ENCODE measurements at places on chromosomes 7 and 10.

- no peak for DNase-seq
Observed at GRCh38 chr7:80677629-80678028, 39.2 kb downstream of the CD36 start.

DNA sequence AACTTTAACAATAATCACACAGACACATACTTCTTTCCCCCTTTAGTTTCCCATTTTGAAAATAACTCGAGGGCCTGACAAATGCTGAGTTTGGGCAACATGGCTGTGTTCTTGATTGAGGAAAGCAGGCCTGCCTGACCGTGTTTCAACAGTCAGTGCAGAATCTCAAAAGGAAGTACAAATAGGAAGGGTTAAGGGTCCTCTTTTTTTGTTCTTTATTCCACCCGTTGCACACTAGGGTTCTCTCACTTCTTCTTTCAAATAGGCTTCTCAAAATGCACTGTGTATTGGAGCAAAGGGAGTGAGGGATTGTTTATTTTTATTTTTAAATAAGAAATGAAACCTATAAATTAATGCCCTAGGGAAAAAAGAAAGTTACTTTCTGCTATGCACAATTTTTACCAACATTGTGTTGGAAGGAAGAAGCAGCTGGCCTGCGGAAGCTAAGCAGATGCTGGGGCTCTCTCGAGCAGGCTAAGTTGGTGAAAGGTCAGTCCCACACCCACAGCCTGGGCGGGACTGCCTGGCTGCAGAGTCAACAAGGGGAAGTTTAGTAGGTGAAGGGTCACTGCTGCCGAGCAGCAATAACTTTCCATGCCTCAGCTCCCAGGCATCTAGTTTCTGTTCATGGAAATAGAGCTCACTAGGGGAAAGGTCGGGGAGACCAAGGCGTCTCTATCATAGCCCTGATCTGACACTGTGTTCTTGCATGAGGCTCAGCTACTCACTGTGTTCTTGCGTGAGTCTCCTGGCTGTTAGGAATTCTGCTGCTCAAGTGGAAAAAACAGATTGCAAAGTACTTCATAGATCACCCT, 12.2 kb upstream of the PDK4 start:
- DNase-seq = peak; percentile 86

- DNase-seq = no peak
Observed at GRCh38 chr10:99676895-99677294, 17.6 kb downstream of the ENTPD7 start.

DNA sequence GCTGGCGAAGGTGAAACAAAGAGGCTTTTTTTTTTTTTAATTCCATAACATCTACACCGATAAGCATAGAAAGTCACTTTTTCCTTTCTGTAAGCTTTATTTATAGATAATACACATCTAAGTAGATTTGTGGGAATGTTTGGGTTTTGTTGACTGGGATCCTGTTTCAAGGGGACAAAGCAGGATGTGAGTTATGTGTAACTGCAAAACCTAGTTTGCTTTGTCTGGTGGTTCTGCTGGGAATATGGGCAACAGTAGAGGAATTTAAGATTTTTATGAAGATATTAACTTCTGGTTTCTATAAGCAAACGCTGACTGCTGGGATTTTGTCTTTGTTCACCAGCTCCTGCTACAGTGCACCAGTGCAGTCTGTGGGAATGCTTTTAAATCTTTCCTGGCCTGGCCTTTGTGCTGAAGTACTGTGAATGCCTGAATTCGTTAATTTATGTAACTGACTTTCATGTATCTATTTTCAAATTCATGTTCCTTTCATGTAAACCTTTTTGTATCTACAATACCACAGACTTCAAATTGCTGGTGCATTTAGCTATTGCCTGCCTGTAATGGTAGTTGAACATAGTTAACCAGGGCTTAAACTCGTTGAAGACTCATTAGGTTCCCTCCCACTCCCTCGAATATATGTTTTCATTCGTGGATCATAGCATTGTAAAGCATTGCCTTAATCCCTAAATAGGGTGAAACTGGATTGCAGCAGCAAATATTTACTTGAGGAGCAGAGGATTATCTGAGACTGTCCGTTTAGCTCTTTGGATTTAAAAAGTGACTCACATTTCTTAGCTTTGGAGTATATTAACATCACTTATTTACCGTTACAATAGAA, 1.5 kb downstream of the KLHL7 start:
- peak; percentile 15 for DNase-seq

- peak; percentile 74 for DNase-seq
Observed at GRCh38 chr7:149147752-149148653, 750 bp downstream of the ZNF398 start.

- DNase-seq = peak; percentile 55
Observed at GRCh38 chr7:116984917-116985316, 31.6 kb downstream of the ST7 start.

GRCh38 chr7:30214651-30215137, 69.7 kb upstream of the ZNRF2 start:
- DNase-seq = no peak

- no peak for DNase-seq
Observed at GRCh38 chr7:15816835-15817426, 130.4 kb upstream of the MEOX2 start.

- no peak for DNase-seq
Observed at GRCh38 chr10:113278221-113278620, 274.6 kb upstream of the HABP2 start.

- DNase-seq = no peak
Observed at GRCh38 chr7:55400191-55400590, 35.1 kb downstream of the LANCL2 start.

DNA sequence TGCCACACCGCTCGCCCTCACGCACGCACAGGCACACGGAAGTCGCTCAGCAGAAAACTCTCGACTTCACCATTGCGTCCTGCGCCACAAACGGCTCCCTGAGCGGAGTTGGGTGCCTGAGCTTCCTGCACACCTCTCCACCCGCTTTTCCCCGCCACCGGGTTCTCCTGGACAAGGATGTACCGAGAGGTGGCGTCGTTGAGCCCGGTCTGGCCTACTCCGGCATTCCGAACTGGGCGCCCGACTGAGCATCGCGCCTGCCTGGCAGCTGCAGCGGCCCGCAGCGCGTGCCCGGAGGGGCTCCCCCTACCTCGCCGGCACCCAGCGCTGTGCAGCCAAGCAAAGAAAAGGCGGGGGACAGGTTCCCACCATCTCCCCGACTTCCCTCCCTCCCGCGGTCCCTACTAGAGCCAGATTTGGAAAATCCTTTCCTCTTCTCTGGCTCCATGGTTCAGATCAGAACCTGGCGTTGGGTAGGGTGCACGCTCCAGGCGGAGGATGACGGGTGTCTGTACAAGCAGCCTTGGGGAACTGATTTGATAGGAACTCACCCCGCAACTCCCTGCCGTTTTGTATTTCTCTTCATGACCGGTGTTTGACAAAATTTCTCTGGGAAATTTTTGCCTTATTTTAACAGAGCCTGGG, 1.7 kb downstream of the SORCS3 start:
- DNase-seq = no peak

- DNase-seq = no peak
Observed at GRCh38 chr10:69453795-69454194, 2.5 kb downstream of the TSPAN15 start.

DNA sequence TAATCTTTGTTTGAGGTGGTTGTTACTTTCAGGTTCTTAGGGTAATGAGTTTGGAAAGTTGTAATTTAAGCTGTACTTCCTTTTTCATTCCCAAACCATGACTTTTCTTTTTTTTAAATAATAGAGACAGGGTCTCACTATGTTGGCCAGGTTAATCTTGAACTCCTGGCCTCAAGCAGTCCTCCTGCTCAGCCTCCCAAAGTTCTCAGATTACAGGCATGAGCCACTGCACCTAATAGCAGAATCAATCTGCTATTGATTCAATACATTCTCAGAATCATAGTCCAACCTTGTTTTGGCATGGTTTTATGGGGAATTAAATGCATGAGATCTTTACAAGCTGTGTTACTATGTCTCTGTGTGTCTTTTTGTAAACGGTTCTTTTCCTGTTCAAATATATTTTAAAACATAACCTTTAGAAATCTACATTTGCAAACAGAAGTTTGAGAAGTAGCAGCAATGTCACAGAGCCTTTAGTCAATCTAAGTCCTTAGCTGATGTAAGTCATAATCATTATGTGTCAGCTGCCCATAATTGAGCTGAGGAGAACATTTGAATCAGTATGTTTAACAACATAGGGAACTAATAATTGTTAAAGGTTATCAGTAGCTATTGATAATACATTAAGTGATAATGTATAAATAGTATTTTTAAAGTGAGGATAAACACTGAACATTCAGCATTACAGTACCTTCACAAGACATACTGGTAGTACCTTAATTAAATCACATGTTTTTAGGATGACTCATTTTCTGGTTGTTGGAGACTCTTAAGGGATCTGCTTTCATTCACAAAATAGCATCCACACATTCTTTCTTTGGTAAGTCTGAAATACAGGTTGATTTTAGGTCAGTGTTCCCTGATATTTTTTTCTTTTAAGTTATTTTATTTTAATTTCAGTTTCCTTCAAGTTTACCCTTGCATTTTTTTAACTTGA, 8.8 kb downstream of the INPP5F start:
- DNase-seq = no peak

- peak; percentile 77 for DNase-seq
Observed at GRCh38 chr10:71725998-71726579, 6.5 kb upstream of the C10orf105 start.

GRCh38 chr7:82481499-82482097, 38.0 kb upstream of the CACNA2D1 start:
- DNase-seq = peak; percentile 28

- DNase-seq = peak; percentile 78
Observed at GRCh38 chr10:100872034-100872791, 40.5 kb upstream of the SLF2 start.

GRCh38 chr7:89887489-89887888, 266.8 kb upstream of the STEAP1 start:
- DNase-seq = no peak

GRCh38 chr10:6803427-6803783, 223.3 kb upstream of the PRKCQ start:
- no peak for DNase-seq

- peak; percentile 82 for DNase-seq
Observed at GRCh38 chr10:129968853-129969183, 4.7 kb upstream of the EBF3 start.

DNA sequence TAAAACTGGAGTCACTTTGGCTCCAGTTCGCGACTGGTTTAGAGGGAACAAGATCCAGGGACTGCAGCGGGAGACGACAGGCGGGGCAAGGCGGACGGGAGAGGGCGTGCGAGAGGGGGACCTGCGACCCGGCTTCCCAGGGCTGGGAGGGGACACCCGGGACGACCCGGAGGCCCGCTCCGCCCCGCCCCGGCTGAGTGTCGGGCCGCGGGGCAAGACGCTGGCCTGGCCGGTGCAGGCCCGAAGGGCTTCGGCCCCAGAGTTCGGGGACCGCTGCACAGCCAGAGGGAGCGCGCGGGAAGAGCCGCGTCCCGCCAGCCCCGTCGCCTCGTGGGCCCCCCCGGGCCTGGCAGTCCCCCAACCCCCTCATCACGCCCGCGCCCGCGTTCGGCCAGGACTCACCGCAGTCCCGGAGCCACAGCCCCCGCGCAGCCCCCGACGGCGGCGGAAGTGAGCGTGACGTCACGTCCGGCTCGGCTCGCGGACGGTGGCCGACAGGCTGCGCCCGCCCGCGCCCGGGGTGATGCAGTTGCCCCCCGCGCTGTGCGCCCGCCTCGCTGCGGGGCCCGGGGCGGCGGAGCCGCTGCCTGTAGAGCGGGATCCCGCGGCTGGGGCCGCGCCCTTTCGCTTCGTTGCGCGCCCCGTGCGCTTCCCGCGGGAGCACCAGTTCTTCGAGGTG, at the start of the genes TUBGCP2 and ZNF511:
TSS of gene TUBGCP2 (minus strand) at position 452 of the 679 bp plus-strand sequence. CDS start 5,931 bp downstream, outside the sequence.
TSS of gene ZNF511 (plus strand) at position 494 of the 679 bp plus-strand sequence. CDS start at position 524, 30 bp downstream.
- DNase-seq = peak; percentile 90

DNA sequence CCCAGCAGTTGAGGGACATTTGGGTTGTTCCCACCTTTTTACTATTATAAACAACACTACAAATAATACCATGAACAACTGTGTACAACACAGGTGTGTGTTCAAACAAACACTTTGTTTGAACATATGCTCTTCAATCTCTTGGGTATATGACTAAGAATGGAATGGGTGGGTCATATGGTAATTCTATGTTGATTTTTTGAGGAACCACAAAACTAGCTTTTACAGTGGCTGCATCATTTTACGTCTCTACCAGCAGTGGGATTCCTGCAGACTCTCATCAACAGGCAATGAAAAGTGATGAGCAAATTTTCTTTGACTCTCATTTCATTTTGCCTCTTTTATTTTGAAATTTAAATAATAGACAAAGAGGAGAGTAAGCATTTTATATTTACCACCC, 116.9 kb upstream of the KLF14 start:
- no peak for DNase-seq

DNA sequence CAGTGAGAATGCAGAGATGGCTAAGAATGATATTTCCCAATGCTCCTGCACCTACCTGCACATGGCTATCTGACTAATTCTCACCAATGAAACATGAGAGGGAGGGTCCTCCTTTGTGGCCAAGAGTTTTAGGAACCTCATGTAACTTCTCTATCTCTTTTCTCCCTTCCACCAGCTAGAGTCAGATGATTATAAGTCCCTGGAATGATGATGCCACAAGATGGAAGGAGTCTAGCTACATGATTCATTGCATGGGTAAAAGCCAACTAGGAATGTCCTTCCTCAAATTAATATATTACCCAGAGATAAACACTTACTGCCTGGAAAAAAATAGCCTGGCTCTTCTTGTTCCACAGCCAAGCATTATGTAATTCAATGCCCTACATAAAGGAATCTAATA, 55.1 kb upstream of the AASS start:
- DNase-seq = no peak

GRCh38 chr10:93947524-93947923, 46.2 kb upstream of the PLCE1 start:
- no peak for DNase-seq

- DNase-seq = peak; percentile 18
Observed at GRCh38 chr7:17402628-17403278, 104.3 kb downstream of the AHR start.

GRCh38 chr7:15743926-15744480, 57.5 kb upstream of the MEOX2 start:
- no peak for DNase-seq

- DNase-seq = peak; percentile 38
Observed at GRCh38 chr7:36037121-36037662, 115.9 kb upstream of the EEPD1 start.

- DNase-seq = no peak
Observed at GRCh38 chr10:44950326-44951225, 9.0 kb upstream of the RASSF4 start.

DNA sequence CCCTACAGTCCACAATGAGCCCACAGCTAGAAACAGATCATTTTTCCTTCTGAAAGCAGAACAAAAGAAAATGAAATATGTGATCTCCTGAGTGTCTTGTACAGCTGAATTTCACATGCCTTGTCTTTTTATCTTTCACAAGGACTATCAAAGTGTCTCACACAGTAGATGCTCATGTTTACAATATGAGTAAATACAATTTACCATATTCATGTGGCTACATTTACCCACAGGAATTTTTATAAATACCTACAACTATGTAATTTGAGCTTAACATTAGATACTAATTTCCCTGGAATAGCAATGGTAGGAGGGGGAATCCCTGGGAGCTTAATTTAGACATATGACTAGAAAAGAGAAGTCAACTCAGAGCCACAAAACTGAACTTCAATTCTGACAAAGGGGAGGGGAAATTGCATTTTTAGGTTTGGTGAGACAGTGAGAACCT, 186.2 kb downstream of the MACC1 start:
- DNase-seq = no peak

Data from NB4 (cell line).